ENCODE measurements at places on chromosomes 13 and 19.

DNA sequence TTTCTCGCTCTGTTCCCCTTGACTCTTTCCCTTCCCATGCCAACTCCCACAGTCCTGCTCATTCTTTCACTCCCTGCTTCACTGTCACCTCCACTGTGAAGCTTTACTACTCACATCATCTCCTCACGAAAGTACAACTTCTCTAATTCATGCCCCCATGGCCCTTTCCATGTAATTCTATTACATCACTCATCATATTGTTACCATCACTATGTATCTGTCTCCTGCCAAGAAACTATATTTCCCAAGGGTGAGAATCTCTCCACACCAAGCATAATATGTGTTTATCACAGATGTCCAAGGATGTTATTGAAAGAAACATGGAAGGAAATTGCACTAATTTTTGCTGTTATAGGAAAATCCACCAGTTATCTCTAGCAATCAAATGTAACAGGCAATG, 37.2 kb upstream of the LRCH1 start:
- no peak for DNase-seq

DNA sequence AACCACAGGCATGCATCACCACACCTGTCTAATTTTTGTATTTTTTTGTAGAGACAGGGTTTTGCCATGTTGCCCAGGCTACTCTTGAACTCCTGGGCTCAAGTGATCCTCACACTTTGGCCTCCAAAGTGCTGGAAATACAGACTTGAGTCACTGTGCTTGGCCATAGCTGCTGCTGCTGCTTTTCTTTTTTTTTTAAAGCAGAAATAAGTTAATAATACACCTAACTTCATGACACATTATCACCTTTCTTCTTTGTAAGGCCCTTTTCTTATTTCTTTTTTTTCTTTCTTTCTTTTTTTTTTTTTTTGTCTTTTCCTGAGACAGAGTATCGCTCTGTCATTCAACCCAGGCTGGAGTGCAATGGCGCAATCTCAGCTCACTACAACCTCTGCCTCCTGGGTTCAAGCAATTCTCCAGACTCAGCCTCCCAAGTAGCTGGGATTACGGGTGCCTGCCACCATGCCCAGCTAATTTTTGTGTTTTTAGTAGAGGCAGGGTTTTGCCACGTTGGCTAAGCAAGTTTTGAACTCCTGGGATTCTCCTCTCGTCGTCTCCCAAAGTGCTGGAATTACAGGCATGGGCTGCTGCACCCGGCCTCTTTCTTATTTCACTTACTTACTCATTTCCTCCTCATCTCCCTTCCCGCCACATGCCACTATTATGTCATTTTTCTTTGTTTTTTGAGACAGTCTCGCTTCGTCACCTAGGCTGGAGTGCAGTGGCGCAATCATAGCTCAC, 8.7 kb downstream of the SHKBP1 start:
- DNase-seq: no peak

DNA sequence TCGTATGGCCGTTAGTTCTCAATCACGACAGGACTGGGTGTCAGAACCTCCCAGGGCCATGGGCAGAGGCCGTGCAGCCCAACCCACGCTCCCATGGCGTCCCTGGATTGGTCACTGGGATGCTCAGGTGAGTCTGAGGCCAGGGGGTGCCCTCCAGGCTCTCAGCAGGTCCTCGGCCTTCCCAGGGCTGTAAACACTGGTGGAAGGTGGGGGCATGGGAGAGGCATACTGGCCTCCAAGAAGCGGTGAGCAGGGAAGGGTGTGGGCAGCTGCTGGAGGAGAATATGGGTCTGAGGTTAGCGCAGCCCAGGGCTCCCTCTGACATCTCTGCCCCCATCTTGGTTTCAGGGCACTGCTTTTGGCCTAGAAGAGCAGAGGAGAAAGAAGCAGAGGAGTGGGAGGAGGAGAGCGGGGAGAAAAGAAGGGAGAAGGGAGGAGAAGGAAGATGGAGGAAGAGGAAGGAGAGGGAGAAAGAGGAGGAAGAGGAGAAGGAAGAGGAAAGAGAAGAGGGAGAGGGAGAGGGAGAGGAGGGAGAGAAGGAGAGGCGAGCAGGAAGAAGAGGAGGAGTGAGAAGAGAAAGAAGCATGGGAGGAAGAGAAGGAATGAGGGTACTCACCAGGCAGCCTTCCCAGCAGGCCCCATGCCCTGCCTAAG, 62.3 kb downstream of the CEBPG start:
- no peak for DNase-seq

DNA sequence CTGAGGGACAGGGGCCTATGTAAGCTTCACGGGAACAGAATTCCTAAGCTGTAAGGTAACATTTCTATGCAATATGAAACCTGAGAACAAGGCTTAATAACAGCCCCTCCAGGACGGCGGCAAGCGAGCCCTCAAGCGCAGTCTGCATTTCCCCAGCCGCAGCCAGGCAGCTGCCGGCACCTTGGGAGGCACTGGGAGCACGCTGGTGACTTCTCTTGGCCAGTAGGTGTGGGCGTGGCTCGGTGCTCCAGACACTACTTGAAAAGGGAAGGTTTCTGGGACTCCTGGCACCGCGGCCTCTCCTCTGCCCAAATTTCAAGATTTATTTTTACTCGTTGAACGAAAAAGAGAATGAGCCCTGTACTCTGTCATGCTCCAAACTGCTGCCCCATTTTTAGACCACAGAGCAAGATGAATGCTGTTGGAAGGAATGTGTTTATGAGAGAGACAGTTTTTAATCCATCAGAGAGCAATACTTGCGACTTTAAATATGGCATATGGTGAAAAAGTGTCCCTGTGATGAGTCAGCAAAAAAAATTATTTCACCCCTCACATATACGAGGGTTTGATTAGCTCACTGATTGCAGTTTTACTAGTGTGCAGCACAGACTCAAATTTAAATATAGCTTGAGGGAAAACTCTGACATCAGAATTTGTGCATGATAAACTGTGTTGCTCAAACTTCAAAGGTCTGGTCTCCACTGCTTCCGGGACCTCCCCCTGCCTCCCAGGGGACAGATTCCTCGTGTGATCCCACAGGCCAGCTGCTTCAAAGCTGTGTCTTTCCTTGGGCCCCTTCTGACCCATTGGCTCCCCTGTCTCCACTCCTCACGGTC, 81.2 kb downstream of the COL4A2 start:
- DNase-seq: no peak

DNA sequence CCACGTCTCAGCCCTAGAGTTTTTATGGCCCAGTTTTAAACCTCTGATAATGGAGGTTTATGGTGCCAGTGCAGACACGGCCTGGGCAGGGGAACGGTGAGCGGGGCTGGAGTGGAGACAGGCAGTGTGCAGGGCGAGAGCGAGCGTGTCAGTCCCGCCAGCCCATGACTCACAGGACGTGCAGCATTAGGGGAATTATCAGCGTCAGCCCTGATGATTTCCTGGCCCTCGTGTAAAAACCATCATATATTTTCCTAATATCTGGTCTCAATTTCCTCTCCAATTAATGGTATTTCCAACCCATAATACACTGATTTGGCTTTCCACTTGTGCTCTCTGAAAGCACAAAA, 104.6 kb upstream of the VSTM2B start:
- no peak for DNase-seq

DNA sequence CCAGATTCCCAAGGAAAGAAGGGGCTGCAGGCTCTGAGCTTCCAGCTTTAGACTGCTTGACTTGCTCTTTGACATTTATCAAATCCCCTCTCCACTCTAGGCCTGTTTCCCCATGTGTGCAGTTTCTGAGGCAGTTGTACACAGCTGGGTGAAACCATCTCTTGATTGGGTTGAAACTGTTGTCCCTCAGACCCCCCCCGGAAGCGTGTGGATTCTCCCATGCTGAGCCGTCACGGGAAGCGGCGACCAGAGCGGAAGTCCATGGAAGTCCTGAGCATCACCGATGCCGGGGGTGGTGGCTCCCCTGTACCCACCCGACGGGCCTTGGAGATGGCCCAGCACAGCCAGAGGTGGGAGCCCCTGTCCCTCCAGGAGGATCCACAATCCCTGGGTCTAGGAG, 19.7 kb downstream of the BRSK1 start:
- DNase-seq: no peak

DNA sequence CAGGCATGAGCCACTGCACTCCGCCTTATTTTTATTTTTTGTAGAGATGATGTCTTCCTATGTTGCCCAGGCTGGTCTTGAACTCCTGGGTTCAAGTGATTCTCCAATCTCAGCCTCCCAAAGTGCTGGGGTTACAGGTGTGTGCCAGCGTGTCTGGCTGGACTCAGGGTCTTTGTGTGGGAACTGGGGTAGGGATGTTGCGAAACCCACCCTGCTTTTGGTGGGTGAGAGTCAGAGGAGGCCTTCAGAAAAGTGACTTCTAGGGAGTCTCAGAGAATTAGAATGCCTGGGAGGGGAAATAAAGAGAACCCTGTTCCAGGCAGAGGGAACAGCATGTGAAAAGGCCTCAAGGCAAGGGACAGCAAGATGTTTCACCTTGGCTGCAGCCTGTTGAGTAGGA, 13.2 kb downstream of the TLE5 start:
- DNase-seq: no peak

Measured in HuH-7 (cell line).